ENCODE measurements at places on chromosomes 16 and 17.
A peak's percentile ranks its signal among the peaks of the same experiment; 100 is the strongest.

GRCh38 chr17:75266316-75267152, 4.5 kb downstream of the MIF4GD start:
- no peak for DNase-seq

DNA sequence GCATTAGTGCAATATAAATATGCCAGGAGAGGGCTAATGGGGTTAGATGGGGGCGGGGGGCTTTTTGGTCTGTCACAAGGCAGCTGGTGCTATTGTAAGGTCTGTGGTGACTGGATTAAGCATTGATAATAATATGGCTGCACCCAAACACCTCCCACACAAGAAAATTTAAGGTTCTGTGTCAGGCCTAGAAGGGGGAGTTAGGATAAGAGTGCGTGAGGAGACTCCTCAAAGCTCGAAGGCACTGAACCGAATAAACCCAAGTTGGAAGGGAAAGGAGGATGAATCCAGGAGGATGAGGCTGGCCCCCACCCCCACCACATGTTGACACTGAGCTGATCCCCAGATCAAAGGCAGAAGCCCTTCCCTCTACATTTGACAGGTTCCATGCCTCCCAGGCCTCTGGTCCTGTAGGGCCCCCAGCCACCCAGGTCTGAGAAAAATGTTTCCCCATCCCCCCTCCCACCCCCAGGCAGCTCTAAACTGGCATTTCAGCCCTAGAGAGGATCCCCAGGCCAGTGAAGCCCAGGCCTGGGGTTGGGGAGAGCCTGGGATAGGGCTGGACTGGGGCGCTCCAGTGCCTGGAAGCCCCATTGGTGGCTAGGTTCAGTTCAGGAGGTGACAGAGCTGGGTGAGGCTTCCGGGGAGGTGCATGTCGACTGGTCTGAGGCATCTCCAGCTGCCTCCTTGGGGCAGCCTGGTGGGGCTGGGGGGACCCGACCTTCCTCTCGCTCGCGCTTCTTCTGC, 1.7 kb downstream of the HOXB1 start:
- no peak for DNase-seq

GRCh38 chr16:30570636-30571444, 674 bp downstream of the ZNF688 start:
- DNase-seq = peak; percentile 48

DNA sequence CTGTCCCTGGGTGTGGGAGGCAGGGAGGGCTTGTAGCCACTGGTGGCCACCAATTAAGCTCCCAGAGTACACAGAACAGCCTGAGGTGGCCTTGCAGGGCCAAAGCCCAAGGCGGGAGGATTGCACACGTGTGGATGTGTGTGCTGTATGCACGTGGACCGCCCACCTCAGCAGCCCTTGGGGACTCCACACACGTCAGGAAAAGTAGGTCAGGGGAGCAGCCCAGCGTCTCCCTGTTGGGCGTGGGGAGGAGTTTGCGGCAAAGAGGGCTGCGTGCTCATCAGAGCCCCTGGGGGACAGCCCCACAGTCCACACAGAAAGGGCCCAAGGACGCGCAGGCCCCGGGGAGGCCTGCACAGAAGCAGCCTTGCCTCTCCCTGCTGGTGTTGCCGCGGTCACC, 19.6 kb downstream of the SBK1 start:
- no peak for DNase-seq

- DNase-seq = no peak
Observed at GRCh38 chr17:15892244-15892643, 52.7 kb upstream of the ADORA2B start.

- DNase-seq = peak; percentile 36
Observed at GRCh38 chr17:78645421-78646295, 68.5 kb upstream of the DNAH17 start.

GRCh38 chr16:10964891-10965326, 20.5 kb downstream of the CLEC16A start:
- no peak for DNase-seq

GRCh38 chr17:7224661-7225111, 4.9 kb downstream of the ACADVL start:
- DNase-seq = no peak

- no peak for DNase-seq
Observed at GRCh38 chr16:75188832-75189477, 18.0 kb downstream of the CTRB2 start.

Data from NCI-H82 (cell line).